ENCODE measurements at places on chromosomes 6 and 20.

- no peak for DNase-seq
Measured at GRCh38 chr6:37624121-37624520, 73.6 kb downstream of the MDGA1 start.

DNA sequence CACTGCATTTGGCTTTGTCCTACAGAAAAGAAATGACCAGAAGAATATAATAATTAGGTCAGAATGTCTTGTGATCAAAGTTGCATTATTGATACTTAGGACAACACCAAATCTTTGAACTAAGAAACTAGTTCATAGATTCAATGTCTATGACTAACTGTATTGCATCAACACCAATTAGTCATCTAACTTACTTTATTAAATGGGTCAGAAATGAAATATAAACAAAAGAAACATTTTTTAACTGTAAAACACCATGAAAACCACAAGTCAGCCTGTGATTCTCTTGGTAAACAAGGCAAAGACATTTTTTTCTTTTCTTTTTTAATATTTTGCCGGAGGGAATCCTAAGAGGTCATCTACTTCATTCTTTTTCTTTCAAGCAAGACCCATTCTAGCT is 114.1 kb upstream of the HDDC2 start:
- DNase-seq: no peak

DNA sequence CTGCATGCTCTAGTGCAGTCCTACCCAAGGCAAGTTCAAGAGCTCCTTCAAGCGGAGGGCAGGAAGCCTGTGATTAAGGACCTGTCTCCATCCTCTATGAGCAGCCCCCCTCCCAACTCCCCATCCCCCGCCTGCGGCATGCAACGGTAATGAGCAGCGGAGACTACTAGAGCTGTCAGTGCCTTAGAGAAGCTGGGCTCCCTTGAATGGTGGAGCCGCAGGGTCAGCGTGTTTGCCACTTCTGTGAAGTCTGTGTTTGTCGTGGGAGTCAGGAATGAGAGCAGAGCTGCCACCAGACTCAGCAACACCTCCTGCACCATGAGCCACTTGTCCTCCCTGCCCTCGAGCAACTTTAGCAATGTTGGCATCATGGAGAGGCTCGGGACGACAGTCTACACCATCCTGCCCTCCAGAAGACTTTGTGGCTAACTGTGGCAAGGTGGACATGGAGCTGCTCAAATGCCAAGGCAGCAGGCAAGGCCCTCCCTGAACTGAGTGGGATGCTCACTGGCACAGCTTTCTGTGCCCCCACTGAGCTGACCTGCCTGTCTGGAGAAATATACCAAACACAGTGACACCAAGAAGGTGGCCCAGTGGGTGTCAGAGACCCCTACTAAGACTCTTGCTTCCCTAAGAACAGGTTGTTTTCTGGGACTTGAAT is 23.8 kb upstream of the SYNDIG1 start:
- DNase-seq: no peak

DNA sequence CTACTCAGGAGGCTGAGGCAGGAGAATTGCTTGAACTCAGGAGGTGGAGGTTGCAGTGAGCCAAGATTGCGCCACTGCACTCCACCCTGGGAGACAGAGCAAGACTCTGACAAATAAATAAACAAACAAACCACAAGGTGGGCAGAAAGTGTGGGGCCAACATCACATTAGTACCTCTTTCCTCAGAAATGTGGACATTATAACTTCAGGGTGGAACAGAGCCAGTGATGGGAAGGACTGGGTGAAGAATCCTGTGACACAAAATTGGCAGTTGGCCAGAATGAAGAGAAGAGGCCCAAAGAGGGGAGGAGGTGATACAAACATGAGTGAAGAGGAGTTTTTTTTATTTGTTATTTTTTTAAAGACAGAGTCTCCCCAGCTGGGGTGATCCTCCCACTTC is 50.6 kb downstream of the NUP153 start:
- DNase-seq: no peak

DNA sequence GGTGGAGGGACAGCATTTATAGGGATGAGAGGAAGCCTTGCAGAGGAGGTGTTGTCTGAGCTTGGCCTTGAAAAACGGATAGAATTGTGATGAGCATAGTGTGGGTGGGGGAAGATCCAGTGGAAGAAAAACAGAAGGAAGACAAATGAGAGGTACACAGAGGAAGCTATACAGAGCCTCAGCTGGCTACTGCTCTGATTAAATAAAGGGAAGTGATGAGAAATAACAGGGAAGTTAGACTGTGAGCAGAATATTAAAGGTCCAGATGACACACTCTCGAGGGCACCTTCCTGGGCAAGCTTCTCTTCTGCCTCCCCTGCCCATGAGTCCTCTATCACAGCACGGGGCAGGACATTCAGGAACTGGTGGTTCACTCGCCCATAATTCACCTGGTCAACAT is 182.3 kb downstream of the KIF16B start:
- no peak for DNase-seq

Measured in activated naive CD4-positive, alpha-beta T cell treated with anti-CD3 and anti-CD28 coated beads, Interleukin-2, amount 10 ng/mL, durations not matched to agents 7 days and 5 days (primary cell).